ENCODE measurements at places on chromosomes 2 and 18. TPM values are rescaled to one million over a fixed set of nuclear protein-coding genes. Genes with fewer than 3 reads are reported as not detected.

The RPRM gene
- not detected for total RNA-seq

The PROM2 gene
- 0.23 TPM for total RNA-seq

DNA sequence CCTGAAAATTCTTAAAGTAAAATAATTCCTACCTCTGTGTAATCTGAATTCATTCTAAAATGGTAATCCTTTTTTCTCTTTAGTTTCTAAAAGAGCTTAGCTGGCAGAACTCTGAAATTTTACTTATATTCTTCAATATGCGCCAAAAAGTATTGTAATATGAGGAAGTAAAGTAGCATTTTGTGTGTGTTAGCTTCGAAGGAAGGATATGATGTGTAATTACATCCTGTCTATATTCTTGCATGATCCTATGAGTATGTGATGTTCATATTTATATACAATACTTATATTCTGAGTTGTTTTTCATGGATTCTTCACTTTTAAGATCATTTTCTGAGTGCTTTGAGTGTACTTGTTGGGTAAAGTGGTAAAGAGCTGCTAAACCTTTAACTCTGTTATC lies 402.9 kb upstream of the PKDCC start:
- DNase-seq = no peak

GRCh38 chr2:12754643-12755042 lies 37.9 kb downstream of the TRIB2 start:
- DNase-seq = no peak

The CRYGC gene
- not detected for total RNA-seq
